ENCODE measurements at places on chromosomes 4 and X. TPM values are rescaled to one million over a fixed set of nuclear protein-coding genes. Genes with fewer than 3 reads are reported as not detected.

DNA sequence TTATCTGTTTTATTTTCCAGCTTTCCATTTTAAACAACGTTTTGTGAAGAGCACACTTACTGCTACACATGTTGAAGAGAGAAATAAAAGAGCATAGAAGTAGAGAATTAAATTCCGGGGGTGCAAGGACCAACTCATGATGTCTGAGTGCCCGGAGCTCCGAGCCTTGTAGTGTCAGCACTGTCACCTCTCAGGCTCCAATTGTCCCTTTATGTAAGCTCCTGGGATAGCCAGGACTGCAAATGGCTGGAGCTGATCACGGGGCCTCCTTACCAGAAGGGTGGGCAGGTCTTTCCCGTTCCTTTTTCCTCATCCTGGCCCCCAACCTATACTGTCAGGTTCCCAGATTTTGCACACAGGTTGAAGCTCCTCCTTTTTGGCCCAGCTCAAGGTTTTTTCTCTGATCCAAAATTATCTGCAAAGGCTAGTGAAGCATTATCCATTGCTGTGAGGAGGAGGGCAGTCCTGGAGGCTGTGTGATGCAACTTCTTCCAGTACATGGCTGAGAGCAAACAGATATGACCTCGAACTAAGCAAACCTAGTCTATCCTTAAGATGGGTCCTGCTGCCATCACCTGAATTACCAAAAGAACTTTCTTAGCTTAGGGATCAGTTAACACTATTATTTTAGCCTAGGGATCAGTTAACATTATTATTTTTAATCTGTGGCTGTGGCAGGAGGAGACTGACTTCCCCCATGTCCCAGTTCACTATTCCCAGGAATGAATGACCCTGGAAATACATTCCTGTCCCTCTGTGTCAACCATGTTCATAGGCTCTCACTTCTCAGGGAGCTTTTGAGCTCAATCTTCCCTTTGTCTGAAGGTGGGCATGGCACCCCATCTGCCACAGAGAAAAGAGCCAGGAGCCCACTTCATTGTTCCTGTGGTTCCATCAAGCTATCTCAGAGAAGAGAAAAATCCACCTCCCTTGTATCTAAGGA, at the start of gene FGG:
Gene FGG, minus strand, starts transcription at position 185 of the 943 bp plus-strand sequence. Its CDS starts 47 bp downstream, at position 138.
- H3K4me3 ChIP-seq, result no peak within 1 kb of the TSS
- H3K27ac ChIP-seq, result no peak within 1 kb of the TSS
- no peak for DNase-seq
- no peaks in the 10 kb centered on the region for H3K36me3 ChIP-seq

The SLC6A14 gene
- not detected for total RNA-seq

The CT45A6 gene
- not detected for total RNA-seq

The ZCCHC4 gene
- total RNA-seq, result 4.9 TPM

GRCh38 chr4:26194764-26195163, 126.0 kb upstream of the RBPJ start:
- H3K27me3 ChIP-seq, result no peaks in the 10 kb centered on the region
- H3K36me3 ChIP-seq, result no peaks in the 10 kb centered on the region
- H3K27ac ChIP-seq, result no peak overlapping the region
- H3K4me3 ChIP-seq, result no peak overlapping the region
- H3K4me1 ChIP-seq, result no peaks in the 10 kb centered on the region

The TEC gene
- total RNA-seq, result 2.2 TPM

DNA sequence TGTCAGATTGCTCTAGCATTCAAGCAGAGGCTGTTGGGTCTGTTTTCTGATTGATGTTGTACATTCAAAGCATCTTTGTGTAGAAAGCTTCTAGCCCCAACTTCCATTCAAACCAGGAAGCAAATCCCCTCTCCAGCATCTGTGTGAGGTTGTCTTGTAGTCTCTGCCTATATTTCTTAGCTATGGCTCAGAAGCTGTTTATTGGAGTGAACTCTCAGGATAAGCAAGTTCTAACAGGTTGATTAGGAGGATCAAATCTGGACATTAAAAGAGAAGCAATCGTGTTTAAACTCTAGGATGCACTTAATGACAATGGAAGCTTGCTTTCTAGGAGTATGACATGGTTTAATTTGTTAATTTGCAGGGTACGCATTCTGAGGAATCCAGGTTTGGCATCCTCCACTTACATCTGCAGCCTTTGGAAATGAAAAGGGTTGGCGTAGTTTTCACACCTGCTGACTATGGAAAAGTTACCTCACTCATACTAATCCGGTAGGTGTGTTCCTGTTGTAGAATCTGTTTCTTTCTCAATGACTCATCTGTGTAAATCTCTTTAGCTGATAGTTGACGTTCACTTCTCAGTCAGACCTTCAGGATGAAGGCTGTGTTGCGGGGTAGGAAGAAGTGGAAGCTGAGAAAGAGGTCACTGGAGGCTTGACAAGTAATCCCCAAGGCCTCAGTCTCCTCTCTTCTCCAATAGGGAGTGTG, 88.0 kb upstream of the TLR2 start:
- DNase-seq, result no peak
- no peak overlapping the region for H3K4me3 ChIP-seq
- no peak overlapping the region for H3K27ac ChIP-seq
- H3K27me3 ChIP-seq, result no peaks in the 10 kb centered on the region

DNA sequence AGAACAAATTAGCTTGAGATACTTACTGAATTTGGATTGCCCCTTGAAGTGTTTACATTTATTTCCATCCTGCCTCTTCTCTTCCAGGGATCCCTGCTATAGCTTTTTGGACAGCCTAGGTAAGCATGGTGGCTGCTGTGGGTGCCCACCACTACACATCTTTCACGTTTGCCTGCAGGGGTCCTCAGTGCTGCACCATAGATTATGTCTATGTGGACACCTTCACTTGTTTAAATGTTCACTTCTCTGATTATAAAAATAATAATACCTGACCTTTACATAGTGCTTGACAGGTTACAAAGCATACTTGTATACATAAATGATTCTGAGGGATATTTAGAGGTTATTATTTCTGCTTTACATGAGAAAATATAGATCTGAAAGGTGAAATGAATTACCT, 67.9 kb upstream of the SLC4A4 start:
- no peaks in the 10 kb centered on the region for H3K27me3 ChIP-seq
- H3K36me3 ChIP-seq, result no peaks in the 10 kb centered on the region
- no peak overlapping the region for H3K4me3 ChIP-seq
- H3K4me1 ChIP-seq, result no peaks in the 10 kb centered on the region

GRCh38 chr4:8682725-8683124, 90.2 kb downstream of the CPZ start:
- no peak overlapping the region for H3K27ac ChIP-seq
- H3K4me1 ChIP-seq, result no peaks in the 10 kb centered on the region
- no peaks in the 10 kb centered on the region for H3K36me3 ChIP-seq
- DNase-seq, result no peak
- H3K4me3 ChIP-seq, result no peak overlapping the region

Data from adrenal gland (tissue), 19 donors.